ENCODE measurements at places on chromosomes 12 and 14.

DNA sequence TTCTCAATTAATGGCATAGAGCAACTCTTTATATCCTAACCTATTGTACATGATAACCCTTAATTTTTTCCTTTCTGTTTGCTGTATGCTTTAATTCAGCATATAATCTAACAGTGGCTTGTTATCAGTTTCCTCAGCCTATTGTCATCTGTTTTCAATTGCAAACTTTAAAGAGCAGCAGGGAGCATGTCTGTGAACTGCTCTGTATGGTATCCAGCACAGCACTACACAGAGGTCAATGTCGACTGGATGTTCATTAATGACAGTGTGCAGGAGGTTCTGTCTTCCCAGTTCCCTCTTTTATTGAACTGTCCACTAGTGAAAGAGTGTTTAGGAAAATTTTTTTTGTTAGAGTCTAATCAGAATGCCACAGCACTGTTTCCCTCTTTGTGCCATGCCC is 609.1 kb downstream of the SOX5 start:
- no peak for DNase-seq

DNA sequence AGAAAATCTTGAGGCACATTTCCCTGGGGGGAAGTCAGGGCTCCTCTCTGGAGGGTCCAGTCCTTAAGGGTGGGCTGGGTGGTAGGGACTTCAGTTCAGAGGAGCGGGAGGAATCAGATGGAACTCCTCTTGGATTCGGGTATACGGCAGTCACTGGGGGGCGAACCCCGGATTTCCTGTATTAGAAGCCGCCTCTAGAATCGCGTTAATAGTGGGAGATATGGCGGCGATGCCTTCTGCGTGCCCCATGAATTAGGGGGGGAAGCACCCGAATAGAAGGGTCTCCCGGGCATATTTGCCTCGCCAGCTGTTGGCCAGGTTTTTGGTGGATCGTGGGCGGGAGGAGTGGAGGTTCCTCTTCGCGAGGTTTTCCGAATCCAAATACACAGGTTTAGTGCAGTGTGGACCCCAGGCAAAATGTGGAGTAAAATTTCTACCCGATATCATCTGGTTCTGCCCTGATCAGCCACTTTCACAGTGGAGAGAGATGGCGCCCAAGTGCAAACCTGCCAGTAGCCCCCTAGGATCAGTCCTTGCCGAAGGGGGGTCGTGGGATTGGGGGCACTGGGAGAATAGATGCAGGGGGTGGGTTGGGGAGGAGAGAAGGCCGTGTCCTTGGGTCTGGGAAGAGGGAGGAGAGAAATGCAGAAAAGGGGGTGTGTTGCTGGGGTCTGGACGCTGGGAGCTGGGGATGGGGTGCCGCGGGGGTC is 628 bp downstream of the MEG3 start:
- no peak for DNase-seq

- no peak for DNase-seq
Measured at GRCh38 chr12:46659032-46659650, 166.7 kb downstream of the SLC38A4 start.

- DNase-seq: no peak
Measured at GRCh38 chr14:55142466-55142865, 13.4 kb downstream of the LGALS3 start.

- peak; percentile 27 for DNase-seq
Measured at GRCh38 chr12:114508529-114509129, 102.7 kb upstream of the TBX5 start.

DNA sequence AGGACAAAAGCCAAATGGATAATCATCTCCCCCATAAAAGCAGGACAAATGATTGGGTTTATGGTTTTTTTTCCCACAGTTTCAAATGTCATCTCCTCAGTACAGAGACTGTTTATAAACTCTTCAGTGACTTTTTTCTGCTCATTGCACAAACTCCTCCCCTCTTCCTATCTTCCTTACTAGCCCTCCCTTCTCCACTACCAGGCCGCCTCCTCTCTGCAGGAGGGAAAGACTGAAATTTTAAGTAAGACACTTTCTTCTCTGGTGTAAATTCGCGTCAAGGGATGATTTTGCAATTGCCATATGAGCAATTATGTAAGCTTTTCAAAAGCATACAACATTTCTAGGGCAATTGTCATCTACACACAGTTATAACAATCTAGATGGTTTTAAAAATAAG is 37.0 kb downstream of the BTG1 start:
- no peak for DNase-seq

GRCh38 chr14:78530078-78530477 is 359.9 kb downstream of the NRXN3 start:
- DNase-seq: no peak

DNA sequence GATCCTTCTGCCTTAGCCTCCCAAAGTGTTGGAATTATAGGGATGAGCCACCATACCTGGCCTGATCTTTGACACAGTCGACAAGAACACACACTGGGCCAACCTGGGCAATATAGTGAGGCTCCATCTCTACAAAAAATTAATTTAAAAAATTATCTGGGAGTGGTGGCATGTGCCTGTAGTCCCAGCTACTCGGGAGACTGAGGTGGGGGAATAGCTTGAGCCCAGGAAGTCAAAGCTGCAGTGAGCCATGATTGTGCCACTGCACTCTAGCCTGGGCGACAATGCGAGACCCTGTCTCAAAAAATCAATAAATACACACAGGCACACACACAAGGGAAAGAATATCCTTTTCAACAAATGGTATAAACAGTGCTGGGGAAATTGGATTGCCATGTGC is 6.1 kb upstream of the OS9 start:
- DNase-seq: no peak
